ENCODE measurements at places on chromosomes 2 and 18.

DNA sequence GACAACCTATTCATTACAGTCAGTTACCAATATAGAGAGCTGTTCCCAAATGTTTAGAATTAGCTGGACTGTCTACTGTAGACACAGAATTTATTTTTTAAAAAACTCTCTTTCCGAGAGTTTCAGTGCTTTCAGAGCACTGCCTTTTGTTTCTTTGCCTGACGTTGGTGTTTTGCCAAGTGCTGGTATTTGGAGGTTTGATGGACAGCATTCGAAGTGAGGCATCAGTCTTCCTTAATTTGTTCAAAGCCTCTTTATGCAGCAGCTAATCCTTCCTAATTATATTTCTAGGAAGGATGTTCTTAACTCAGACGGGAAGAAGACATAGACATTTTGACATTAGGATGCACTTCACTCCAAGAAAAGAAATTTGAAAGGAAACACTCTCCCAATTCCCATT, 83.2 kb downstream of the LTBP1 start:
- DNase-seq, result no peak

- no peak for DNase-seq
Measured at GRCh38 chr2:232310121-232310520, 68.4 kb upstream of the ALPP start.

DNA sequence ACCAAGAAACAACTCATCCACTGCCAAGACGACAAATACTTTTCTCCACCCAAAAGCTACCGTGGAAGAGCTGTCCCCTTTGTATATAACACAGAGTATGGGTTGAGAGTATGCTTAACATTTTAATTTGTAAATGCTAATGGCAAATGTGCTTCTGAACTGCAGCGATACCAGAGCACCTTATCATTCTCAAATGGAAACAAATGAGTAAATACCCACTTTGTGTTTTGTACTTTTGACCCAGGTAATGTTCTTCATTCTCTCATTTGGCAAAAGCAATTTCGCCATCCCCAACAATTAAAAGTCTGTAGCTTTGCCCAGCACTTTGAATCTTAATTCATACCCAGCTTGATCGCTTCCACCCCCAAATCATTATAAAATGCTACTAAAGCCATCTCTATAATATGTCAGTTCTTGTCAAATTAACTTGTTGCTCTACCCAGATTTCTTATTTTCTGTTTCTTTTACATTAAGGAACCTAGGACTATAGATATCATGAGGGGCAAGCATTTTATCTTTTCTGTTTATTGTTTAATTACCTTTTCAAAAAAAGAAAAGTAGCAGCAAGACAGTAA, 6.2 kb upstream of the POU3F3 start:
- DNase-seq, result no peak

DNA sequence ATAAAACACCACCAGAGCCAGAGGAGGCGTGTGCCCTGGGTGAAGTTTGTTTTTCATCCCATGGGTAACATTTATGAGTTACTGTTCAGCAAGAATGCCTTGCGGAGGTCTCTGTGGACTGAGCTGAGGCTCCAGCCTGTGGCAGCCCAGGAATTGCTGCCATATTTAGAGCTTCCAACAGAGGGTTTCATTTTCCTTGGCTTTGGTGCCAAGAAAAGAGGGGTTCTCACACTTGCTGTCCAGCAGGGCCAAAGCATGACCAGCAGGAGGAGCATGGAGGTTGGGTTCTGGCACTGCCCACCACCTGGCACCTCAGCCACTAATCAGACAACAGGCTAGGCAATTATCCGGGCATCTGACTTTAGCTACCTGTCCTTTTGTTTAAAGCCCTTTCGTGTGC, 36.7 kb downstream of the EPAS1 start:
- no peak for DNase-seq

DNA sequence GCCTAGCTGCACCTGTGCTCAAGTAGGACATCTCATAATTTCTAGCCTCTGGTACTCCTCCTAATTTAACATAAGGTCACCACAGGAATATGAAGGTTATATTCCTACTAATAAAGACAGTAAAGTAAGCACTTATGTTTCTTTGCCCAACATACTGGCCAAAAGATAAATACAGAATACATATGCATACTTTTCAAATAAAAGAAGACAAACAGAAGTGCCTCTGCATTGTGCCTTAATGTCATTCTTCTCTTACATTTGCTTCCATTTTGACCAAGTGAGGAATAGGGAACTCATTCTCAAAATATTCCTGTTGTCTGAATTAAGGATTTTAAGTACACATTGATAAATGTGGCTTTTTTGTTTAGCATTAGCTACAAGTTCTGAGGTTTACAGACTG, 5.6 kb downstream of the BCL11A start:
- DNase-seq, result no peak

GRCh38 chr18:79945118-79946042, 6.1 kb downstream of the SLC66A2 start:
- DNase-seq, result no peak

DNA sequence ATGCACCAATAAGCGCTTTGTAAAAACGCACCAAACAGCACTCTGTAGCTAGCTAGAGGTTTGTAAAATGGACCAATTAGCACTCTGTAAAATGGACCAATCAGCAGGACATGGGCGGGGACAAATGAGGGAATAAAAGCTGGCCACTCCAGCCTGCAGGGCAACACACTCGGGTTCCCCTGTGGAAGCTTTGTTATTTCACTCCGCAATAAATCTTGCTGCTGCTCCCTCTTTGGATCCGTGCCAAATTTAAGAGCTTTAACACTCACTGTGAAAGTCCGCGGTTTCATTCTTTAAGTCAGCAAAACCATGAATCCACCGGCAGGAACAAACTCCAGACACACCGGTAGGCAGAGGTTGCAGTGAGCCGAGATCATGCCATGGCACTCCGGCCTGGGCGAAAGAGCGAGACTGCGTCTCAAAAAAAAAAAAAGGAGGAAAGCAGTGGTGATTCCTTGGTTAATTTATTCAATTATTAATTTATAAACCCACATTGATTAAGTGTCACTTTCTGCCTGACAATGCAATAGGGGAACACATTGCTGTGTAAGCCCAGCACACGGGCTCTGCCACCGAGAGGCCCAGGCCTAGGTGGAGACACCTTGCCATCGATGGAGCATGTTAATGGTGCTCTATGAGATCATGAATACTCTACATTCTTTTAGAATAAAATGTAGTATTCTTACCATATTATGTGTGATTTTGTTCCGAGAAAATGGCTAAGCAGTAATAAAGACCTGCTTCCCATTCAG, 687.6 kb upstream of the HS6ST1 start:
- no peak for DNase-seq

GRCh38 chr2:171227066-171227782, 66.5 kb upstream of the TLK1 start:
- no peak for DNase-seq

GRCh38 chr2:200297989-200298388, 8.5 kb upstream of the SPATS2L start:
- DNase-seq, result no peak

DNA sequence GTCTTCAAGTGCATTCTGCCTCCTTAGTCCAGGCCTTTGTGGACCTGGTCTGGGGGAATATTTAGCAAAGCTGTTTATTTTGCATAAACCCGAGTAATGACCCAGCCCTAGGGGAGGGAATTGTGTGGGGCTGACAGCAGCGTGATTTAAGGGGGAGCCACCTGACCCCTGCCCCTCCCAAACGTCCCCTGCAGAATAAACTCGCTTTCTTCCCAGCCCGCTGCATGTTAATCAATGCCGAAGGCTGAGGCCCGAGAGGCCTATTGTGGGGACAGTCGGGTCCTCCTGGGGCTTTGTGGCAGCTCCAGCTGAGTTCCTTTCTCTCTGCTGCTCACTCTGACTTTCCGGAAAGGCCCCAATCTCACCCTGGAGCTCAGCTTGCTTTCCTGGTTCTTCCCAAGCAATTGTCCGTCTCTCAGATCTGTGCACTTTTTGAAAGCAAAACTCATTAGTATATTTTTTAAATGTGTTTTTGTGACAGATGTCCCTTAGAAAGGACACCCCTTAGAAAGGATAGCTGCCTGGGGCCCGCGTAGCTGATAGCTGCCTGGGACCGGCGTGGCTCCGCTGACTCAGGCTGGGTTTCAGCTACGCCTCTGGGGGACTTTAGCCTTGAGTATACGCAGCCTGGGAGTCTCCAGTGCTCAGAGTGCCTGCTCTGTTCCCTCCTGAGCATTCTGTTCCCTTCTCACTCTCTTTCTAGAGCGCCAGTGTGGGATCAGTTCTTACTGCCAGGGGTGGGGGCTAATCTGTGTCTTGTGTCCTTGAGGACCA, 158.3 kb downstream of the GLI2 start:
- DNase-seq, result no peak

GRCh38 chr2:43675646-43676321, 445 bp downstream of the C1GALT1C1L start:
- DNase-seq, result no peak

GRCh38 chr2:71006323-71006722, 11.7 kb upstream of the TEX261 start:
- no peak for DNase-seq

DNA sequence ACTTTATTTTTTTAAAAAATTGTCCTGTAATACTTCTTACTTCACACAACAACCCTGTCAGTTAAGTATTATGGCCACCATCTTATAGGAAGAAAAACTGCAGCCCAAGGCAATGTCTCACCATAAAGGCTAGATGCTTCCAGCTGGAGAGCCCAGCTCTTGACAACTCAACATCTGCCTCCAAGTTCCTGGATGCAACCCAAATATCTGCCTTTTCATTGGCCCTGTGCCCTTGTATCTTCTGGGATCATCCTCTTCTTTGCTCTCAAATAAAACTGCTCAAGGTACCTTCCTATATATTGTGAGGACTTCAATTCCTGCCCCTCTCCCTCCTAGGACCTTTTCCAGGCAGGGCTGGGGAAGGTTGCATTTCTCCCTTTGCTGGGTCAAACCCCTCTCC, 69.5 kb downstream of the BIN1 start:
- no peak for DNase-seq

DNA sequence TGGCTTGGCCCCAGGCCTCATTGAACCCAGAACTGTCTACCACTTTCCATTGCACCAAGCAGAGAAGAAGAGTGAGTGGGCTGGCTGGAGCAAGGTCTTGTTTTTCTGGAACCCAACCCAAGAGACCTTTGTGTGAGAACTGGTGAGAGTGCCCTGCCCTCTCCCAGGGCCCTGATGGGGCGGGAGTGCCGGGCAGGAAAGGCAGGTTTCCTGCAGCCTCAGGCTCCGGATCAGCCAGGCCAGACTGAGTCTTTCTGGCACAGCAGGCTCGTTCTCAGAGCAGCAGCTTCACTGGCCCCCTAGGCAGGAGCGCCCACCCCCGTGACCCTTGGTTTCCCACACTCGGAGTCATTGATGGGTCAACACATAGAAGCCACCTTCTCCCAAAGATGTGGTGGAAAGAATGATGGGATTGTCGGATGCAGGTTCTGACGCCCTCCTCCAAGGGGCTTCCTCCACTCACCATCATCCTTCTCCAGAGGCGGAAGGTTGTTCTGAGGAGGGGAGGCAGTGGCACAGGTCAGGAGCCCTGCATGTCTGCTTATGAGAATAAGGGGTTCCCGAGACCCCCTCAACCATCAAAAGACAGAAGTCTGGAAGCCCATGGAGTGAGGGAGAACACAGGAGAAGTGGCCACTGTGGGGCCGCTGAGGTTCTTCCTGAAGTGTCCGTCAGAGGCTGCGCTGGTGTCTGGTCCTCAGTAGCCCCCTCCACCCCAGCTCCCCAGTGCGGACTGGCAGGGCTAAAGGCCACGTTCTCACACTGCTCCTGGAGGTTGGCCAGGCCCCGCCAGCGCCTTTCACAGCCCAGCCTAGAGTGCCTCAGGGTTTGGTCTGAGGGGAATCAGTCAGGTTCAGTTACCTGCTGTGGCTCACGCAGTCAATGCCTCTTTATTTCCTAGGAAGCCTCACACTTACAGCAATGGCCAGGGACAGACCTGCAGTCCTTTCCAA, 62.8 kb upstream of the LAPTM4A start:
- no peak for DNase-seq

DNA sequence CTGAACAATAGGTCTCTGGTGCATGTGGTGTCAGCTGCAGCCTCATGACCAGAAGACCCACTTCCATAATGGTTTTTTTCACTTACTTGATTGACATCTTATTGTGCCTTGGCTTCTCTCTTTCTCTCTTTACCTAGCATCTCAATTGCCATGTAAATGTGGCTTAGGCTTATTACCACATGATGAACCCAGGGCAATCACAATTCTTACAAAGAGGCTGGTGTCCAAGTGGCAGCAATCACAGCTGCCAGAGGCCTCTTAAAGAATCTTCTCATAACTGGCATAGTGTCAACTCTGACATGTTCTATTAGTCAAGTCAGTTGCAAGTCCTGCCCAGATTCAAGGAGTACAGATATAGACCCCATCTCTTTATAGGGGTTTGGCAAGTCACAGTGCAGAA, 1224.8 kb downstream of the SUCLG1 start:
- DNase-seq, result no peak

GRCh38 chr2:197158591-197159550, 151.7 kb downstream of the ANKRD44 start:
- no peak for DNase-seq

DNA sequence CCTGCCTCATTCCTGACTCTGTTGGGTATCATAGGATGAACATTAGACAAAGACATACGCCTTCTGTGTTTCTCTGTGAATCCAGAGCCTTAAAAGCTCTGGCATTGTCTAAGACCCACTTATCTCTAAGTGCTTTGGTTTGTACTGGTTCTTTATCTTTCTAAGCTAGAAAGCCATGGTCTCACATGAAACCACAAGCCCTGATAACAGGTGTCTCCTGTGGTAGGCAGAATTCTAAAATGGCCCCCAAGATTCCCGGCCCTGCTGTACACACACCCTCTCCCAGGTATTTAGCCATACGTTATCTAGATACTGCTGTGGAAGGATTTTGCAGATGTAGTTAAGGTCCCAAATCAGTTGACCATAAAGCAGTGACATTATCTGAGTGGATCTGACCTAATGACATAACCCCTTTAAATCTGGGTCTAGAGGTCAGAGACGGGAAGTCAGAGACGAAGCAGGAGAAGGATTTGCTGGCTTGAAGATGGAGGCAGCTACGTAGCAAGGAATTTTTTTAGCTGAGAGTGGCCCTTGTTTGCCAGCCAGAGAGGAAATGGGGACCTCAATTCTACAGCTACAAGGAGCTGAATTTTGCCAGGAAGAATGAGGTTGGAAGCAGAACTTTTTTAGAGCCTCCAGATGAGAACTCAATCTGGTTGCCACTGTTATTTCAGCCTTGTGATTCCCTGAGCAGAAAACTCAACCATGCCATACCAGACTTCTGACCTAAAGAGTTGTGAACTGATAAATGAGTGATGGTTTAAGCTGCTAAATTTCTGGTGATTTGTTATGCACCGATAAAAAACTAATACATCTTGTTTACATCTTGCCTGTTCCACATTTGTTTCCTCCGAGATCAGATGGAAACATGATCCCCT, 186.7 kb downstream of the CAMKMT start:
- DNase-seq, result no peak

GRCh38 chr2:176148751-176149421, 2.5 kb upstream of the HOXD4 start:
- DNase-seq, result no peak

- DNase-seq, result no peak
Measured at GRCh38 chr2:127735044-127735443, 33.7 kb downstream of the SFT2D3 start.

Data from cortex of kidney (tissue), 1 donor.